ENCODE measurements at places on chromosomes 13 and 19.
A peak's percentile ranks its signal among the peaks of the same experiment; 100 is the strongest.

- peak; percentile 96 for ATAC-seq
Observed at GRCh38 chr13:46622630-46623256, 69.8 kb downstream of the LRCH1 start.

GRCh38 chr13:32247887-32248286 is 67.3 kb downstream of the ZAR1L start:
- ATAC-seq, result no peak

DNA sequence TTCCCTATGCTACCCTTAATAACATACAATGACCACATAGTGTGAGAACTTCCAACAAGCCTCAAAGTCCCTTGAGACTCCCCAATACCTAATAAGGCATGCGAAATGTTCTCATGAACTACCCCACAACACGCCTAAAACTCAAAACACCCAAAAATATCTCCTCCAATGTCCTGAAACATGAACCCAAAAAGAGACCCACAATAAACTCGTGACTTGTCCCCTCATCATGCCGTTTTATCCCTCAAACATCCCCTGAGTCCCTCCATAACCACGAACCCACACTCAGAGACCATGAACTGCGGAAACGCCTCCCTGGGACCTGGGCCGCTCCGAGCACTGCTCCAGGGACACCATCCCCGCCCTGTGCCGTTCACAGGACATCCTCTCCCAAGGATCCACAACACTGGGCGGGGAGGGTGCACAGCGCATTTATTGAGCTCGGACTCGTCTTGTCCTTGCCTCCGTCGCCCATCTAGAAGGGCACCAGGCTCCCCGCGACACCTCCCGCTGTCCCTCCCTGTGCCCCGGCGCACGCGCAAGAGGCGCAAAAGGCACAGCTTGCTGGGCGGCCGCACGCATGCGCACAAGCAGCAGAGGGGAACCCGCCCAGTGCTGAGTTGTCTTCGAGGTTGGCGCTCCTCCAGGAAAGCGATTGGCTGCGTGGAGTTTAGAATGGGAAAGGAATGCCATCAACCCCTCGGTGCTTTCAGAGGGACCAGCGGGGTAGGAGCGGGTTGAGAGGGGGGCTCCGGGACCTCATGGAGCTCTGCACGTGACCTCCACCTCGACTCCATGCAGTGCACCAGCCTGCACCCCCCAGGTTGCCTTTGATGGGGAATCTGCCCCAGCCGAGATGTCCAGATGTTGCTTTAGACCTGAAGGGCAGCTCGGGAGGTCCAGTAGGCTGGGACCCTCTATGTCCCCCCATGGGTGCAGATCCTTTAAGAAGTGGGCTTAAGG is 8.8 kb downstream of the FXYD3 start:
- ATAC-seq, result peak; percentile 97

DNA sequence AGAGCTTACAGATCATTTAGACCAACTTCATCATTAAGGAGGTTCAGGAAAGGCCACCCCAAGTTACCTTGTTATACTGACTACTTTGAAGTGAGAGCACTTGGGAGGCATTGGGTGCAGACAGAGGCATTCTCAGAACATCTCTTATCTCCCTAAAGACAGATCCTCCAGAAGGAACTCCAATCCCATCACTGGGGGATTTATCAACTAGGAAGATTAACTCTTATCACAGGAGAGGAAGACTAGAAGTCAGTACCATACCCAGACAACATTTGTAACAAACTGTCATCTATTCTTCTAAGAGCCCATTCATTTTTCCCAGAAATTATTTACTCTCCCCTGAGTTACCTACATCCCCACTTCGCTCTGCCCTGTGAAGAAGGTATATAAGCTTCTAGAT is 5.8 kb upstream of the RFXAP start:
- ATAC-seq, result no peak

DNA sequence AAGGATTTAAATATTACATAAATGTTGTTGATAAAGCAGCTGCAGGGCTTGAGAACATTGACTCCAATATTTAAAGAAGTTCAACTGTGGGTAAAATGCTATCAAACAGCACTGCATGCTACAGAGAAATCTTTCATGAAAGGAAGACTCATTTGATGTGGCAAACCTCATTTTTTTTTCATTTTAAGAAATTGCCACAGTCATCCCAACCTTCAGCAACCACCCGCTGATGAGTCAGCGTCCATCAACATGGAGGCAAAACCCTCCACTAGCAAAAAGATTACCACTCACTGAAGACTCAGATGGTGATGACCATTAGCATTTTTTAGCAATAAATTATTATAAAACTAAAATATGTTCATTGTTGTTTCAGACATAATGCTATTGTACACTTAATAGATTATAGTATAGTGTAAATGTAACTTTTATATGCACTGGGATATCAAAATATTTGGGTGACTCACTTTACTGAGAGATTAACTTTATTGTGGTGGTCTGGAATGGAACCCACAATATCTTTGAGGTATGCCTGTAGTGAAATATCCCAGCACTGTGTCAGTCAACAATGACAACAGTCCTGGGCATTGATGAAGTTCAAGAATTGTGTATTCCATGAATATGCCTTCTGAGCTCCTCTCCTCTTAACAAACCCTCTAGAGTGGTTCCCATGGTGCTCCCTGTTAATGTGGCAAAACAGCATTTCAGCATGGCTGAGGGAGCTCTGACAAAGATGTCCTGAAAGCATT is 52.4 kb upstream of the SOX21 start:
- ATAC-seq, result no peak

- ATAC-seq, result no peak
Observed at GRCh38 chr13:29877456-29878078, 27.1 kb upstream of the UBL3 start.

- ATAC-seq, result no peak
Observed at GRCh38 chr13:23610966-23611491, 40.8 kb downstream of the TNFRSF19 start.

- peak; percentile 77 for ATAC-seq
Observed at GRCh38 chr19:4233282-4233853, 4.0 kb downstream of the EBI3 start.
